ENCODE measurements at places on chromosomes 16 and 17.

- no peak for DNase-seq
Measured at GRCh38 chr17:61284746-61285145, 114.9 kb upstream of the TBX2 start.

- no peak for DNase-seq
Measured at GRCh38 chr16:75745823-75746222, 19.5 kb upstream of the CPHXL start.

DNA sequence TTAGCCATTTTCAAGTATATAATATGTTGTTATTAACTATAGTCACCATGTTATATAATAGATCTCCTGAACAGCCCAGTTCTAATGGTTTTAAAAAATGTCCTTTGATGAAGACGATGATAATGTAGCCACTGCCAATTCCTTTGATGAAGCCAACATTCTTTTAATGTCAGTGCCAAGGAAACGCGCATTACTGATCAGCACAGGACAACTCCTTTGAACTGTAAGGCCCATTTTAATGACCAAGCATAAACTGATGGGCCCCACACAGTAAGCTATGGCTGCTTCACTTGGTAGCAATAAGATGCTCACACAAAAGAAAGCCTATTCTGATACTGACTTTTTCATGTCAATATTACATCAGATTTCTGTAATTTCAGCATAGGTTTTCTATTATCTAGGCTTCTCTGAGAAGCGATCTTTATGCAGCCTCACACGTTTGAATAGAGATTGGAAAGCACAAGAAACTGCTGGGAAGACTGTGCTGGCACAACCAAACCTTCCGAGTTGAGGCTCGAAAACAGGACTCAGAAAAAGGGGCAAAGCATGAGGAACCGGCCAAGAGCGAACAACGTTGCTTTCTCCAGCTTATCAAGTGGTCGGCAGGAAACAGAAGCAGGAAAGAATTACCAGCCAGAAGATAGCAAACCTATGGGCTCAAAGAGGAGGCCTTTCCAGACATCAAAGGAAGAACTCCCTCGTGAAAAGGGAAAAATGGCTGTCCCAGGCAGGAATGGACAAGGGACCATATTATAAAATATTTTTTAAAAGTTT is 19.4 kb downstream of the ERN1 start:
- DNase-seq = no peak

- no peak for DNase-seq
Measured at GRCh38 chr17:49576917-49577649, 1.4 kb downstream of the NXPH3 start.
